ENCODE measurements at places on chromosomes 7 and 10.

DNA sequence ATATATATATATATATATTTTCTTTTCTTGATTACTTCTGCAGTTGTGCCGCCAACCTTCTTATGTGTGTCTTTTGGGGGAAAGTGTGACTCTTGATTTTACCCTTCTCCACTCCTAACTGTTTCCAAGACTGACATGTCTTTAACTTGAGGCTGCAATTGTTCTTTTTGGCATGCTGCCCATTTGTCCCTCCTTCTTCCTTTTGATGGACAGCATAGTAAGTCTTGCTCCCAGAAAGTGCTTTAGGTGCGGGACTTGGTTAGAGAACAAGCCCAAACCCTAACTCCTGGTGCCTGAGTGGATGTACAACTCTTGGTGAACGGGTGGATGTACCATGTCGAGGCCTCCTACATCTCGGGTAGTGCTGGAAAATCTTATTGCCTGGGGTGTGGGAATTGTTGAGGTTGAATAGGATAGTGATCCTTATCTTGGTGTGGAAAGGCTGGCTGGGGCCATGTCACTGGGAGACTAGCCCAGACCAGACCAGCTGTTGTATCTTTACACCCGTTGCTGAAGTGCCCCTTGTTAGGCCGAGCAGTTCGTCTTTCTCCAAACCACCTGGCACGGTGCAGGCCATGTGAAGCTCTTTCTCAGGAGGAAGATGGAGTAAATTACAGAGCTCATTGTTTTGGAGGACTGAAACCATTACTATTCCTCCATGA, 16.3 kb downstream of the TCF7L2 start:
- no peak for DNase-seq

- DNase-seq, result no peak
Observed at GRCh38 chr7:107166736-107167426, 1.9 kb upstream of the HBP1 start.

DNA sequence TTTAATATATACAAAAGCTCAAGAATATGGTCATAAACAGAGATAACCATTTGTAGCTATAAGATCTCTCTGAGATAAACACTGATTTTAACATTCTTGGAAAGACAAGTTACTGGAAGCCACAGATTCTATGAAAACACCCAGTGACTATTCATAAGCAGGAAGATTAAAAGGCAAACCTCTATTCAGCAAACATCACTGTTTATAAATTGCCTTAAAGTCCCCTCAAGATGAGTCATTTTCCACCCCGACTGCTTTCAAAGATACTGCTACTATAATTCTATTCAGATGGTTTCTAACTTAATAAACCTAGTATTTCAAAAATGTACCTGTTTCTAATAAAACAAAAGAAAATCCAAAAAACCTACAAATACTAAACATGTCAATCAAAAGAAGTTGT, 21.0 kb downstream of the TM9SF3 start:
- no peak for DNase-seq

- no peak for DNase-seq
Observed at GRCh38 chr7:26151096-26151495, 902 bp upstream of the NFE2L3 start.

GRCh38 chr7:130151591-130152492, 53.4 kb downstream of the TMEM209 start:
- DNase-seq, result no peak

- DNase-seq, result no peak
Observed at GRCh38 chr7:132783824-132784223, 207.6 kb upstream of the PLXNA4 start.

DNA sequence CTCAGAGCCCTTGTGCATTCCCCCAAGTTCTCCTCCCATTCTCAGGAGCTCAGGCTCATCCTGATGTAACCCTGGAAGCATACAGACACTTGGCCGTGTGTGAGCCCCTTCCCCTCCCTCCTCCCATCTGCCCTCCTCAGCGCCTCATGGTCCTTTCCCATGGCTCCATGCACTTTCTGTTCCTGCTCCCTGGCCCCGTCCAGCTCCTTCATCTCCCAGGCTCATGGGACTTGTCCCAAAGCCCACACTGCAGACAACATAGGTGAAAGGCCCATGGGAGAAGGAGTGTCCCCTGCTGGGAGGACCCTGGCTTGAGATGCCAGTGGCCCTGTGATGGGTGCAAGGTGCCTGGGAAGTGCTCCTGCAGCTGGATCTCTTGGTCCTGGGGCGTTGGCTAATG, 24.2 kb upstream of the SLC29A3 start:
- DNase-seq, result no peak

GRCh38 chr10:93376372-93377293, 105.5 kb downstream of the MYOF start:
- no peak for DNase-seq

GRCh38 chr7:92840316-92840715, 3.9 kb upstream of the CDK6 start:
- no peak for DNase-seq

DNA sequence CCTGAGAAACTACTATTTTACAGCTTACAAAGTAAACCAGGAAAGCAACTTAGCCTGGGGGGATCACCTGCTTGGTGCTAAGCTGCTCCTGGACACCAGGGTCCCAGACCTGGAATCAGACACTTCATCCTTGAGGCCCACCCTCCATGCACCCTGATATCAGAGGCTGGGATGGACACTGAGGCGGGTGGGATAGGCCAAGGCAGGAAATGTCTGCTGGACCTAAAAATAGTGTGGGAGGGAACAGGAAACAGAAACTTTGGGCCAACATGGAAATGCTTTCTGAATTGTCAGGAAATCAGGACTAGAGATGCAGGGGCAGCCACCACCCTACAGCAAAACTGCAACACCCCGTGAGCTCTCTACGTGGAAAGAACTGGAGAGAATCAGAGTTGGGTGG, 101.5 kb upstream of the PODXL start:
- DNase-seq, result no peak
